ENCODE measurements at places on chromosomes 7 and 10. TPM values are rescaled to one million over a fixed set of nuclear protein-coding genes. Genes with fewer than 3 reads are reported as not detected.

Gene TBATA
- total RNA-seq: not detected

Gene ANKRD7
- total RNA-seq: 4.4 TPM

Gene MBLAC1
- total RNA-seq: 8.1 TPM

Gene PITX3
- not detected for total RNA-seq

Gene CLCN1
- total RNA-seq: not detected

All from parietal lobe (tissue), 2 donors.